ENCODE measurements at places on chromosomes 11 and 22.

- no peak for DNase-seq
Observed at GRCh38 chr11:8309862-8310261, 46.2 kb upstream of the LMO1 start.

- no peak for DNase-seq
Observed at GRCh38 chr11:128179039-128179438, 408.3 kb downstream of the ETS1 start.

- no peak for DNase-seq
Observed at GRCh38 chr11:13009476-13009920, 382 bp downstream of the RASSF10 start.

- DNase-seq, result no peak
Observed at GRCh38 chr22:19998991-19999820, 17.4 kb downstream of the ARVCF start.

DNA sequence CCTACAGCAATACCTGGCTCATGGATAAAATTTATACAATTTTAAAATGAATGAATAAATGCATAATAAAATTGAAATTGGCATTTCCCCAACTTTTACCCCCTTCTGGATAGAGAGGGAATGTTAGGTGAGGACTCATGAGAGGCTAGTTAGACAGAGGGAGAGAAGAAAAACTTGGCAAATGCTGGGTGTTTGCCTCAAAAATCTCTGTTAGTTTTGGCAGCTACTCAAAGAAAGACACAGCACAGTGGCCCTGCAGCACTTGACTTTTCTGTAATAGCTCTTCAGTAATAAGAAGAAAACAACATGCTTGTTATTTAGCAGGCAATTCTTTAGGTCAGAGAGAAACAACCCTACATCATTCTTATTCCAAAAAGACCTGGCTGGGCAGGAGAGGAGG is 20.7 kb upstream of the IZUMO1R start:
- no peak for DNase-seq
